RWPE1 (cell line): ENCODE measurements at places on chromosomes 3 and 15.

- DNase-seq, result peak; percentile 74
Observed at GRCh38 chr3:51538459-51539290, at the start of gene RAD54L2. TSS of gene RAD54L2 (plus strand) at chr3:51538719. CDS start at chr3:51590421, 51,702 bp downstream.

- no peak for DNase-seq
Observed at GRCh38 chr3:176632925-176633324, 564.4 kb downstream of the TBL1XR1 start.

- no peak for DNase-seq
Observed at GRCh38 chr3:170680593-170680992, 94.7 kb upstream of the SLC7A14 start.

DNA sequence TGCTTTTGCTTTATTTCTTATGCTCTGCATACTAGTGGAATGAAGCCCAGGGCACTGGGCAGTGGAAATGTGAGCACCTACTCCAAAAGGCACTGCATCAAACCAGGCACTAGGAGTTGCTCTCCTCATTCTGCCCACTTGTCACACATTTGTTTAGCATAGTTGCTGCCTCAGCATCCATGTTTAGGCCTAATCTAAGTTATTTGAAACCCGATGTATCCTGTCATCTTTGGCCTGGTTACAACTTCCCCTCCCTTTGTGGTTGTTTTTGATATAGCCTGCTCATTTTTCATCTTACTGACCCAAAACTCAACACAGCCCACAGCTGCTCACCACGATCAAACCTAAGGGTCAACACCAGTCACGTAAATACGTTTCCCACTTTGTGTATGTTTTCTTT, 82.2 kb upstream of the SELENOK start:
- no peak for DNase-seq

- DNase-seq, result no peak
Observed at GRCh38 chr15:22974745-22975144, 5.4 kb downstream of the CYFIP1 start.

DNA sequence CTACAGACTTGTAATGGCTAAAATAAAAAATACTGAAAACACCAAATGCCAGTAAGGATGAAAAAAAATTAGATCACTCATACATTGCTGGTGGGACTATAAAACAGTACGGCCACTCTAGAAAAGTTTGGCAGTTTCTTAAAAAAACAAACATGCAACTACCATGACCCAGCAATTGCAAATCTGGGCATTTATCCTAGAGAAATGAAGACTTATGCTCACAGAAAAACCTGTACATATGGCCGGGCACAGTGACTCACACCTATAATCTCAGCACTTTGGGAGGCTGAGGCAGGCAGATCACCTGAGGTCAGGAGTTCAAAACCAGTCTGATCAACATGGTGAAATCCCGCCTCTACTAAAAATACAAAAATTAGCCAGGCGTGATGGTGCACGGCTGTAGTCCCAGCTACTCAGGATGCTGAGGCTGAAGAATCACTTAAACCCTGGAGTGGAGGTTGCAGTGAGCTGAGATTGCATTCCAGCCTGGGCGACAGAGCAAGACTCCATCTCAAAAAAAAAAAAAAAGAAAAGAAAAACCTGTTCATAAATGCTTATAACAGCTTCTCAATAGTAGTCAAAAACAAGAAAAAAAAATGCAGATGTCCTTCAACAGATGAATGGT, 5.6 kb downstream of the TP53BP1 start:
- no peak for DNase-seq

DNA sequence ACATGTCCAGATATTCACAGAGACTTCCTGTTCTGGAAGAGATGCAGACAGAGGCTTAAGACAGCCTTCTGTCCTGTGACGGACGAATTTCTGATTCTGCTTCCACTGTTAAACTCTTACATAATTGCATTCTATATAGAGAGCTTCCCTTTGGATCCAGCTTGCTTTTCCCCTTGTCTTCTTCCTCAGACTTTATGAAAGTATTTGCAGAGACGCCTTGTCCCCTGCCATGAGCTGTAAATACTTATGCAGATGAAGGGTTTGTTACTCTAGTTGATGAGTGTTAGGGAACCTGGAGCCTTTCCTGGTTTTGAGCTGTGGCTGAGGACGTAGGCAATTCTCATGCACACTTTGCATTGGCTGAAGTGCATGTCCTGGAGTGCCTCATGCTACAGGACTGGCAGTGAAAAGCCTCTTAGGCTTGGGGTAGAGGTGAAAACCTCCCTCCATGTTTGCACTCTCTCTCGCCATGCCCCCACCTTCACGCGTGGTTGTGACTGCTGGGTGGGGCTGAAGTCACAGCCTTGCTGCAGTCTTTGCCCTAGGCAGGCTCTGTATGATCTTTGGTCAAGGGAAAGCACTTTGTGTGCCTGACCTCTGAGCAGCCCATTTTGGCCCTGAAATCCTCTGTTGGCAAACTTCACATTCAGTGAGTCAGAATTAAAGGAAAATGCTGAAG, 286.6 kb downstream of the PTPRG start:
- DNase-seq, result no peak

DNA sequence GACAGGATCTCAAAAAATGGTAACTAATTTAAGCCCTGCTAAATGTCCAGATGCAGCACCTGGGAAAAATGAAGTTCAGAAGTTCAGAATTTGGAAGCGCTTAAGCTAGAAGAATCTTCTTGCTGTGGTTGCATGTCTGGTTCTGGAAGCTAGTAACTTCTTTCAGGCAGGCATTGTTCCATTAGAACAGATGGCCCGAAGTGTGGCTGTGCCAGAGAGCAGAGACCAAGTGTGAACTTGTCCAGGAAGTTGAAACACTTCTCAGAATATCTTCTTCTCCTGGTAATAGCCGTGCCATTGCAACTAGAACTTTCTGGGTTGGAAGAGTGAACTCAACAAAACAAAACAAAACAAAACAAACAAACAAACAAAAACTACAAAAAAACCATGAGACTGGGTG, 80.0 kb downstream of the MITF start:
- DNase-seq, result no peak
